ENCODE measurements at places on chromosomes 2 and 18. TPM values are rescaled to one million over a fixed set of nuclear protein-coding genes. Genes with fewer than 3 reads are reported as not detected.

- DNase-seq: no peak
Observed at GRCh38 chr2:234292205-234292961, 204.5 kb downstream of the ARL4C start.

The UGT1A9 gene
- not detected for total RNA-seq

GRCh38 chr2:241538838-241539615 is 19.5 kb upstream of the BOK start:
- no peak for DNase-seq

DNA sequence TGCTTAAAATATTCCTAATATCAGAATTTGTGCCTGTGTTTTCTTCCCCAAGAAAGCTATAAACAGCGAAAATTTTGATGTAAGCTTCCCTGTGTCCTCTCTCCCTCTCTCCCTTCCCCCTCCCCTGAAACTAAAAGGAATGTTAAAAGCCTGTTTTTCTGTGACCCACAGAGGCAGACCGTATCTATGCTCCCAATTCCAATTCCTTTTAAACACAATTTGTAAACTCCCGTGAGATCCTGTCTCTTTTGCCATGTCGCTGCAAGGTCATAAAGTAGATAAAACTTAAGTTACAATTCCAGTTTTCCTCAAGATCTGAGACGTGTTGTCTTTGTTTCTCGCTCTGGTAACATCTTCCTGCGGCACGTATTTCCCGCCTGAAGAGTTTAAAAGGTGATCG is 23.3 kb downstream of the SKA1 start:
- DNase-seq: no peak

DNA sequence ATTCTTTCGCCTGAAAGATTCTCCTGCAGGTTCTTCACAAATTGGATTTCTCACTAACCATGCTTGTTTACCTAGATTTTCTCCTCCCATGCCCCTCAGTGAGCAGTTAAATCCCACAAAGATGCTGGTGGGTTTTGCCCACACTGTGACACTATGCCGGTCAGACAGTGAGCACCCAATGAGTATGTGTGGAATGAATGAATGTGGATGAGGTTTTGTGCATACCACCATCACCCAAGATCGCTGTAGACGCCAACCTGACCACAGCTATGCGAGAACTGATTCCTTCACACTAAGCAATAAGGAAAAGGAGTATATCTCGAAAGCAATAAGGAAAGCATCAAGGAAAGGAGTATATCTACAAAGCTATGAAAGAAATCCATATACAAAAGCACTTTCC is 116.7 kb downstream of the PID1 start:
- DNase-seq: no peak

GRCh38 chr2:57878171-57878865 is 168.3 kb upstream of the VRK2 start:
- no peak for DNase-seq

DNA sequence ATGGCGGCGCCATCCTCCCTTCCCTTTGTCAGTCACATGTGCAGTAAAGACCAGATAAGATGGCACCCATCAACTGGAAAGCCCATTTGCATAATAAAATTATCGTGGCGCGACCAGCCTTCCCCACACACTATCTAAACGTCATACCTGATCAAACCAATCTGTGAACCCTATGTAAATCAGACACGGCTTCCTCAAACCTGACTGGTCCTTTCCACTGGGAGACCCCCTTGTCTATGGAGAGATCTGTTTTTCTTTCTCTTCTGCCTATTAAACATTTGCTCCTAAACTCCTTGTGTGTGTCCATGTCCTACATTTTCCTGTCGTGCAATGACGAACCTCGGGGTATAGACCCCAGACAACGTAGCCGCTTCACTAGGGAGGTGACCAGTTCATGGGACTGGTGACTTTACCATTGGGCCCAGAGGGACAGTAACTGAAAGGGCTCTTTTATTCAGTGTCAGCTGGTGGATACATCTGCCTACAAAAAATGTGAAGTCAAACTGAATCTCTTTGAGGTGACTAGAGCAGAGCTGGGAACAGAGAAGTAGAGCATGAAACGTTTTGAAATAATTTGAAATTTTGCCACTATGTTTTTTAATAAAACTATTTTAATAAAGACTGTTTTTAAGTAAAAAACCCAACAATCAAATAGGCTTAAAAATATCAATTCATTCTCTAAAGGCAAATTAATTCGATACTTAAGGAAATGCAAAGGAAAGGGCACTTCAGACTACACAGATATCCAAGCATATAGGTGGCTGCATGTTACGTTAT is 87.5 kb downstream of the SOCS6 start:
- no peak for DNase-seq

The CRYGB gene
- not detected for total RNA-seq

The MROH2A gene
- total RNA-seq: 0.61 TPM

The CD28 gene
- total RNA-seq: 0.08 TPM

DNA sequence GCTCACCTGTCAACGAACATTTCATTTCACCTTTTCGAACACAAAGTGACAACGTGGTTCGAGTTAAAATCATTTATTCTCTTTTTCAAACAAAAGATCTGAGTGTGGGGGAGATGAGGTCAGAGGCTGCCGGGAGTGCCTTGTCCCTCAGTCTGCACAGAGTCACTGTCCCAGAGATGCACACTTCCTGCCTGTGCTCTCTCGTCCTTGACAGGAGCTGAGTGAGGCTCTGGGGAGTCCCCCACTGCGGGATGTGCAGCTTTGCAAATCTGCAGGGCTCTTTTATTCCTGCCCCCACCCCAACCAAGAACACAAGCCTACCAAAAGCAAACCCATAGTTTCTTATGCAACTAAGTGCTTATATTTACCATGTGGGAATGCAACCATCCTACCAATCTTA is 497.8 kb downstream of the EIPR1 start:
- no peak for DNase-seq
